Muscle of back (tissue), 13 donors: ENCODE measurements at places on chromosomes 5 and 9.

DNA sequence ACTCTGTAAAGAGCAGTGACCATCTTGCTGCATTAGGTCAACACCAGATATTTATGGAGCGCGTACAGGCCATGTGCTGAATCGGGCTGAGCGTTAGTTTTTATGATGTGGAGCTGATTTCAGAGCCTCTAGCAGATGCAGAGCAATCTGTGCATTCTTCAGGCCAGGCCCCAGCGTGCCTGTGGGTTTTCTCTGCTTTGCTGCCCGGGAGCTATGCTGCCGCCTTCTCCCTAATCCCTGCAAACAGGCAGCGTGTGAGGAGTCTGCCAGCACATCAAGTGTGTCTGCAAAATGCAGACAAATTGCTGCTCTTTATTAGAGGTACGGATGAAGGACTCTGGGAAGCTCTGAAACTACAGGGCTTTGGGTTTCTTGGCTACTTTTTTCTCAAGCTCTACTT lies 170.0 kb downstream of the NTRK2 start:
- DNase-seq = peak; percentile 69

DNA sequence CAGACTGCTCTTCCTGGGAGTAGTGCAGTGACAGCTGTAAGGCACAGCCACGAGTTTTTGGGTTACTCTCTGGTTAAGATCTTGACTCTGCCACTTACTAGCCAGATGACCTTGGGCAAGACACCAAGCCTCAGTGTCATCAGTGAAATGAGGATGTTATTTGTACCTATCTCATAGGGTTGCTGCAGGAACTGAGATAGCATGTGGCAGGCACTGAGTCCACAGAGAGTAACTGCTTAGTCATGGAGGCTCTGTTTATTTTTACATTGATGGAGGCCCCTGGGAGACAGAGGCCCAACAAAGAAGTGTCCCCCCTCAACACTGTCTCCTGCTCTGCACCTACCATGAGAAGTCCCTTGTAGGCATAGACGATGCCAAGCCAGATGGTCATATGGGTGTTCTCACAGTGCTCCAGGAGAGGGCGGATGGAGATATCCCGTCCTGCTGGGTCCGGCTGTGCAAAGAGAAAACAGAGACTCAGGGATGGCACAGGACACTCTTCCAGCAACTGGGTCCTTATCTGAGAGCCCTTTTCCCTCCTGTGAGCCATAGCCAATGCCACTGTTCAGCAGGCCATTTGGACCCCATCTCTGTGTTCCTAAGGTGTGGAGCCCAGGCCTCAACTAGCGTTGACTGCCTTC lies 55.4 kb upstream of the TBC1D2 start:
- DNase-seq = no peak

- no peak for DNase-seq
These were observed 3.9 kb upstream of the HK3 start for GRCh38 chr5:176902911-176903664.

- peak; percentile 20 for DNase-seq
These were observed 22.0 kb downstream of the C9orf57 start for GRCh38 chr9:72038408-72038807.

DNA sequence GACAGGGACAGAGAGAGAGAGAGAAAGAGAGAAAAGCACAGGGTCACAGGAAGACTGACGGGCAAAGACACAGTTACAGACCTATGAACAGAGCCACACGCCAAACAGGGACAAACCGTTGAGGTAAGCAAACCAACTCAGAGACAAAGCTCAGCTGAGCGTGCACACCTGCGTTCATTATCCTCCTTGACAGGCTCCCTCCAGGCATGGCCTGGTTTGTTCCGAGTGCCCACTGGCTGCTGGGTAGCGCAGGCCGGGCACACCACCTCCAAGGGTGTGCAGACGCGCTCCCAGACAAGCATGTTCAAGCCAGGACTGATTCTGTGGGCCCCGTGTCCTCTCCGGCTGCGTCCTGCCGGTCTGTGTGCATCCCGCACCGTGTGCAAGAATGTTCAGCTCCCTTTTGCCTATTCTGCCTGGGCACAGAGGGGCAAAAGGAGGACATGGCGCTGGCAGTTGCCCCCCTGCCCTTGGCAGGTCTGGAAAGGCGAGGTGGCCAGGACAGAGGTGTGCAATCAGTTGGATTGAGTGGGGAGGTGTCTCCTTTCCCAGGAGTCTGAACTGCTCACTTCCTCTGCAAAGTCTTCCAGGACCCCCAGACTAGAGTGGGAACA lies 467 bp upstream of the SMIM32 start:
- DNase-seq = no peak

- DNase-seq = no peak
These were observed 104.6 kb upstream of the LRRTM2 start for GRCh38 chr5:138979684-138980280.

DNA sequence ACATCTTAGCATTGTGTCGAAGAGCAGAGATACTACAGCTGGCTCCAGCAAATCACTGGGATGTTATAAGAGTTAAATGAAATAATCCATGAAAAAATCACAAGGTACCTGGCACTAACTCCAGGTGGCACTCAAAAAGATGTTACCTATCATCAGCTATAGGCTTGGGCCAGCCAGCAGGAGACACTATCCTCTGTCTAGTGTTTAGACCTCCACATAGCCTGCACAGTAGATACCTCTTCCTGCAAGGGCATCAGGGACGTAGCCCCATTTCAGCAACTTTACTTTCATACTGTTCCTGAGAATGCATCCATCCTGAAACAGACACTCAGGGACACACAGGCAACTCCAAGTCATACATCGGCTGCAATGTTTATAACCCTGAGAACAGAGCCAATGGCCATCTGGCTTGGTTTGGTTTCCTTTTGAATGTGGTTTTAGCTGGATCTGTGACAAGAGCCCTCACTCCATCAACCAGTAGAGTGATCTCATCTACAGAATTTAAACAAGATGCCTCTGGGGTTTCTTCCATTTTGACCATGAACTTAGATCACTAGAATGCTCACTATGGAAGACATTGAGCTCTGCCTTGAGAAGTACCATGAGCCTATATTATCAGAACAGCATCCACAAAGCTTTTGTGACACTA lies 69.9 kb downstream of the TLE1 start:
- no peak for DNase-seq

- no peak for DNase-seq
These were observed 137.1 kb downstream of the KCTD16 start for GRCh38 chr5:144307736-144308135.

DNA sequence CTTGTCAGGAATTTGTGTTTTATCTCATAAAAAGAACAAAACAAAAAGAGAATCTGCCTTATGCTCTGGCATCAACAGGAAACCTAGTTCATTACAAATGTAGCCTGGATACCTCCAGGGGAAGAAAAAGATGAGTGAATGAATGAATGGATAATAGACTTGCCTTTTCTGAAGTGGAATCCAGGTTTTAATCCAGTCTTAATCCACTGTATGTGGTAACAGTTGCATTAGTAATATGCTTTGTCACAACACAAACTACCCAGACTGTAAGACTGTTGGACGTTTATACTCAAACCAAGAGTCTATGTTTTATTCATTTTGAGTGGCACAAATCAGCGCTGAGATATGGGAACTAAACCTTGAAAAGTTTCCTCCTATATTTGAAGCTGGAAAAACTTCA lies 32.1 kb upstream of the MAP3K1 start:
- no peak for DNase-seq
